CD4-positive, alpha-beta T cell treated with Interleukin-17A for 1 hour (primary cell): ENCODE measurements at places on chromosomes 6 and 20.

DNA sequence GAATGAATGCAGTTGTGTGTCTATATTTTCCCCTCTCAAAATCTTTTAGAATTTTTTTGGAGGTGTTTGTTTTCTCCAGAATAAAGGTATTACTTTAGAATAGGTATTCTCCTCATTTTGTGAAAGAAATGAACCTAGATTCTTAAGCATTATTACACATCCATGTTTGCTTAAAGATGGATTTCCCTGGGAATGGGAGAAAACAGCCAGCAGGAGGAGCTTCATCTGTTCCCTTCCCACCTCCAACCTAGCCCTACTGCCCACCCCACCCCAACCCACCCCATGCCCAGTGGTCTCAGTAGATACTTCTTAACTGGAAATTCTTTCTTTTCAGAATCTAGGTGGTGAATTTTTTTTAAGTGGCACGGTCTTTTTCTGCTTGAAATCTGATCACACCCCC is 127.8 kb downstream of the CD109 start:
- no peak for DNase-seq

DNA sequence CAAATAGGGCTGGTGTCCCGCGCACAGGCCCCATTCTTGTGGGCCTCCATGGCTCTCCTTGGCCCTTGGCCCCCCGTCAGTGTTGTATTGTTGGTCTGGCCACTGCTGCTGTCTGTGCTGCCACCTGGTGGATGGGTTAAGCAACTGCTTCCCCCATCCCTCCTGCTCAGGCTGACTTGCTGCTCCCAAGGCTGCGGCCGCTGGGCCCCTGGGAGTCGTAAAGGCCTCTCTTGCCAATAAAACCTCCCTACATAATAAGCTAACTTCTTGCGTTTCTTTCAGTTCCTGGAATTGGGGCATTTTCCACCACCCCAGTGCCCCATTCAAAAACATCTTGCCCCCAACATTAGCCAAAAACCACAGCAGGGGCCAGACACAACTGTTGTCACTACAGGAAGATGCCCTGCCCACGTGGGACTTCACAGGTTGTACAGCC is 27.1 kb downstream of the CD83 start:
- DNase-seq, result peak; percentile 74

GRCh38 chr6:10136636-10137035 is 278.2 kb downstream of the TFAP2A start:
- DNase-seq, result no peak

DNA sequence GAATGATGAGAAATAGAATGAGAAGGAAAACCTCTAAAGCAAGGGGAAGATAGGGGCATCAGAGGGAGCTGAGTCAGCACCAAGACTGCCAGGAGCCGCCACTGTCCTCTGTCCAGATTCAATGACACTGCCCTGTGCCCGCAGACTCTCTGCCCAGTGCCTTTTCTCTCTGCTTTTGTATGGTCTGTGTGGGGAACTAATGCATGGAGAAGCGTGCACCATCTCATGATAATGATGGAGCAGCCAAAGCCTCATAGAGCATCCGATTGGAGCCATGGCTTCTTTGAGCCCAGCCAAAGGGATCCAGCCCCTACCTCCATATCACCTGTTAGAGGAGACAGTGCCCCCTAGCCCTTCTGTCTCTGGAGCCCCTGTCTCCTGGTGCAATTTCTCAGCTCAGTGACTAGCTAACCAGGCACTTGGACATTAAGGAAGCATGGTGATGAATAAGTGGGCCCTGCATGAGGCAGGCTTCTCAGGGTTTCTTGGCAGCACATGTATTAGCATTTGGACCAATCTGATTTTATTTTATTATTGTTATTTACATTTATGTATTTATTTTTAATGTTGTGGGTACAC is 6.5 kb upstream of the PFDN4 start:
- no peak for DNase-seq

- no peak for DNase-seq
Observed at GRCh38 chr20:32302507-32302872, 25.0 kb downstream of the KIF3B start.

GRCh38 chr6:23563323-23563722 is 562.7 kb upstream of the NRSN1 start:
- DNase-seq, result no peak

DNA sequence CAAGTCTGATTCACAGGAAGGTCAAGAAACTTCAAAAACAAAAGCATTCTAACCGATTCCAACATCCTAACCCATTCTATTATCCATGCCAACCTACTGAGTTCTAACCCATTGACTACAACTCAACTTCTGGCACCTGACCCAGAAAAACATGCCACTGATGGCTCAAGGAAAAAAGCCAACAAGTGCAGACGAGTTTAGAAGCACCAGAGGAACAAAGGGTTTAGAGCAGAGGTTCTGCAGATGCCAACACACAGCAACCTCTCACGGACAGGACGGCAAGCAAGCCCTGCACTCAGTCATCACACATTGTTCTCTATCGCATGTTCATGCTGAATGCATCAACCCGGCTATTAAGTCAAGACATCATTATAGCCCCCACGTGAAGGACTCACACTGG is 25.2 kb upstream of the MC3R start:
- no peak for DNase-seq

DNA sequence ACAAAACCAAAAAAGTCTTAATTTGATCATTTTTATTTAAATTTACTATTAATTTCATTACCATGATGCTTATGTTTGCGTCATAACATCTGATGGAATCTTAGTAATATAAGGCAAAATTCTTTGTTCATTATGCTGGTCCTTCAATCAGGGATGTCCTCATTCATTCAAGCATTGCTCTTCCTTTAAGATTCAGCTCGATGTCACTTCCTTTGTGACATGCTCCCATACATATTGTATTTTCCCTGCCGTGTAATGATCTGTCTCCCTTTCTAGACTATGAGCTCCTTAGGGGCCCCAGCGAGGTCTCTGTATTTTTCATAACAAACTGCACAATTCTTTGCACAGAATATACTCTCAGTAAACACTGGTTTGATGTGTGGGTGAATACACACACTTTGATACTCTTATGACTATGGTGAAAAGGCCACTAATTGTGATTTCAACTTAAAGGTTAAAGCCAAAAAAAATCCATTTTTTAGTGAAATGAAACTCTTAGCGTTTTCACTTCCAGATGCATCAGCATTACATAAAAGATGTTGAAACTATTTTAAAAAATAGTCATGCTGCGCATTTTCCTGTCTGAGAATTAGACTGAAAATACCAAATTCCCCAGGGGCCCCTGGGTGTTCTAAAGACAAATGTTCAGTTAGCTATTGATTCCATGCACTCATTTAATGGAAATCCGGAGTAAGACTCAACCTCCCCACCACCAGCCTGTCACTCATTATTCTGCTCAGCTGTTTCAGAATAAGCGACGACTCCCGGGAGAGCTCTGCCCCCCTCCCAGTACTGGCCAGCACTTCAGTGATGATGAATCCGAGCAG is 169.7 kb downstream of the ATXN1 start:
- DNase-seq, result no peak

GRCh38 chr6:142856624-142857232 is 88.2 kb downstream of the HIVEP2 start:
- DNase-seq, result peak; percentile 77

GRCh38 chr20:52448513-52449232 is 257.1 kb upstream of the ZFP64 start:
- DNase-seq, result no peak

- no peak for DNase-seq
Observed at GRCh38 chr20:17887331-17888030, 81.1 kb downstream of the SNX5 start.

- DNase-seq, result no peak
Observed at GRCh38 chr6:75368864-75369402, 84.3 kb upstream of the TMEM30A start.

- peak; percentile 59 for DNase-seq
Observed at GRCh38 chr6:52839124-52840055, 1.2 kb downstream of the GSTA5 start.

GRCh38 chr6:163872335-163872734 is 457.8 kb downstream of the QKI start:
- DNase-seq, result no peak

- DNase-seq, result peak; percentile 77
Observed at GRCh38 chr20:56440346-56441007, 27.9 kb upstream of the RTF2 start.

DNA sequence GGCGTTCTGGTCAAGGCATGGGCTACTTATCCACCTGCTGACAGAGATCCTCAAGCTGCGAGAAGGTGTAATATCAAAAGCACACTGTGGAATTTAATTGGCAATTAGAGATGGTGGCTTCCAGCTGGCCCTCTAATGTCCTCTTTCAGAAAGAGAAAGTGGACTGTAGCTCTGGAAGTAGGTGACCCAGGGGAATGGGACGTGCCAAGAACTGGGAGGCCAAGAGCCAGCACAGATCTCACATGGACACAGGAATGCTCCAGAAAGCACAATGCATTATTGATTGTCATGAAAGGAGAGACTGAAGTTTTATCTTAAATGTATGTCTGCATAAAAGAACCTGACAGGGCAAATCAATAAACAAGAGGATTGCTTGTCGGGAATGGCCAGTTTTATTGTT is 198.6 kb upstream of the CDH4 start:
- DNase-seq, result no peak

DNA sequence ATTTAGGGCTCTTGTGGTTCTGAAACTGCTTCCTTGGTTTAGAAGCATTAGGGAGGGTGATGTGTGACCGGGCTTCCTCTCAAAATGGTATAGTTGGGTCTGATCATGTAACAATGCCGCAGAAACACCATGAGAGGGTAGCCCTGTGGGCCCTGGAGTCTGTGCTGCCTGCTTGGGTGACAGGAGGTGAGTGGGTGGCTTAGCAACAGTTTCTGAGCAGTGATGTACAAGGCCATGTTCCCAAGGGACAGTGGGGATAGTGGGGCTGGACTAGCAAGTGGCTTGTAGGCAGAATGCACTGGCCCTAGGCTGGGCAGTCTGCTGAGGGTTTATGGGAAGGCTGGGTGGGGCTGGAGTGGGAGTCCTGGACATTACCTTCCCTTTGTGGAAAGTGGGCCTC is 106.9 kb upstream of the MYL9 start:
- DNase-seq, result no peak
